AG04450 (cell line): ENCODE measurements at places on chromosomes 2 and 18. TPM values are rescaled to one million over a fixed set of nuclear protein-coding genes. Genes with fewer than 3 reads are reported as not detected.

- DNase-seq: no peak
Observed at GRCh38 chr18:35736696-35737095, 155.2 kb downstream of the GALNT1 start.

- no peak for DNase-seq
Observed at GRCh38 chr2:212894026-212894425, 257.4 kb downstream of the IKZF2 start.

GRCh38 chr18:56743115-56743514, 92.0 kb downstream of the WDR7 start:
- DNase-seq: no peak

- DNase-seq: no peak
Observed at GRCh38 chr2:32958821-32959220, 12.1 kb downstream of the LTBP1 start.

IGFBP5 gene
- polyA plus RNA-seq: 3,867 and 4,154 TPM in 2 replicates

DNA sequence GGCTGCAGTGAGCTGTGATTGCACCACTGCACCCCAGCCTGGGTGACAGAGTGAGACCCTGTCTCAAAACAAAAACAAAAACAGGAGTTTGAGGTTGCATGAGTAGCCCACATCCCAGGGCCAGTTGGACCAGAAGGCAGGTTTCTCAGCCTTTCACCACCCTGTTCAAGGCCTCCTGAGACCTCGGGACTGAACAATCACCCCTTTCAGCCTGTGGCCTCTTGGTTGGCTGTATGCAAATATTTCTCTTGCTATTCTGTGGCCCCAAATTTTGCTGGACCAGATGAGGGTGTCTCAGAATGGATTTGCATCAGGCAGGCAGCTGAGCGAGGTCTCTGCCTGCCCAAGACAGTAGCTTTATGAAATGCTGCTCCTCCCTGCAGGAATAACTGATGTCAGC, 56.9 kb downstream of the DPYSL5 start:
- no peak for DNase-seq

DNA sequence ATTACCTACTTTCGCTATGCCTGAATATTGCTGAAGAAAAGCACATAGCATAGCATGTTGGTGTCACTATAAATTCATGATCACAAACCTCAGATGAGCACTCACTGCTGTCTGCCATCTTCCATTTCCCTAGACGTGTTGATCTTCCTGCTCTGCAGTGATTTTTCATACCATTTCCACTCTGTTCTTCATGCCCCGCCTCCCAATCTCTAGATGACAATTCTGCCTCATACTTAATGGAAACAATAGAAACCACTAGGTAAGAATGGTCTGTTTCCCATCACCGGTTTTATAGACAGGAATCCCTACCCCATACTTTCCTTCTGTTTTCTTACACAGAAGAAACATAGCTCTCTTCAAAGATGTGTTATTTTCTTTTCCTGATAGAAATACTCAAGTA, 63.8 kb downstream of the PIK3C3 start:
- no peak for DNase-seq

DNA sequence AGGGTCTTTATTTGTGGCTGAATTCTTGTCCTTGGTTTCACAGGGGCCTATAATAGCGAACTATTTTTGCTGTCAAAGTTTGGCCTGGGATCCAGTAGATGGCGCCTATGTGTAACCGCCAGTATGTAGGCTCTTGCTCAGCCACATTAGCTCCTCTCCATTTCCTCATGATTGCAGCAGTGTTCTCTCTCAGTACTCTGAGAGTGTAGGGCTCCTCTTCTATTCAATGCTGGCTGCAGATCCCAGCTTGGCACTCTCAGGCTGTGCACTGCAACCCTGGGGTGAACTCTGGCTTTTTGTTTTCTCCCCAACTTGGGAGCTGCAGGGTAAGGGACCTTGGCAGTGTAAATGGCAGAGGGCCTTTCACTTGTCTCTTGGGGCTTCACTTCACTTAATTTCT, 344.6 kb upstream of the CHAC2 start:
- no peak for DNase-seq

DNA sequence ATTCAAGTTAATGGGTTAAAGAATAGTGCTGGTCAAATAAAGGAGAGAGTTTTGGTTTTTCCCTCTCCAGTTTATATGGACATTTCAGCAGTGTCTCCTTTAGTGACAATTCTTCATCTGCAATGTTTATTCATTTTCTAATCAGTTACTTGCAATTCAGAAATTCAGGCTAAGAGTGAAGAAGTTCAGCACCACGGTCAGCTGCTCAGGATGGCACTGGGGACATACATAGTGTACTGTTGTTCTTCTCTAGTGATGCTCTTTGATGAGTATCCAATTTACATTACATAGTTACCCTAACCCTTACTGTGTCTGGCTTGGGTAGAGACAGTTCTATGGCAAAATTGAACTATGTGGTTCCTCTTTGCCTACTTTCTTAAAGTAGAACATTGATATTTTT, 412.7 kb downstream of the CNTNAP5 start:
- no peak for DNase-seq

GRCh38 chr2:12764075-12764730, 47.5 kb downstream of the TRIB2 start:
- no peak for DNase-seq

DNA sequence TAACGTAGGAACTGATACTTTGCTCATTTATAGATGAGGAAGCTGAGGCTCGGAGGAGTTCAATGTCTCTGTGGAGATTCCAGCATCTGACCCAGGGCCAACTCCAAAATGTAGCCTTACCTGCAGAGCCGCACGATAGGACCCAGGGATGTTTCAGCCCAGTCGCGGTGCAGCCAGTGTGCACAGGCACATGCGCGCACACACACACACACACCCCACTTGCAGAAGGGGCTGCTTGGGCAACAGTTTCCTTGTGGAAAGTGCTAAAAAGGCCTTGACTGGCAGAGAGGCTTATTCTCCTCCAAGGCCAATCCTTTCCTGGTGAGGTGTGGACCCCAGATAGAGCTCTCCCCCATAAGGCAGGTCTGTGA, 101.7 kb downstream of the ZFP36L2 start:
- DNase-seq: no peak

- no peak for DNase-seq
Observed at GRCh38 chr2:104856973-104857261, 3.0 kb downstream of the POU3F3 start.

DNA sequence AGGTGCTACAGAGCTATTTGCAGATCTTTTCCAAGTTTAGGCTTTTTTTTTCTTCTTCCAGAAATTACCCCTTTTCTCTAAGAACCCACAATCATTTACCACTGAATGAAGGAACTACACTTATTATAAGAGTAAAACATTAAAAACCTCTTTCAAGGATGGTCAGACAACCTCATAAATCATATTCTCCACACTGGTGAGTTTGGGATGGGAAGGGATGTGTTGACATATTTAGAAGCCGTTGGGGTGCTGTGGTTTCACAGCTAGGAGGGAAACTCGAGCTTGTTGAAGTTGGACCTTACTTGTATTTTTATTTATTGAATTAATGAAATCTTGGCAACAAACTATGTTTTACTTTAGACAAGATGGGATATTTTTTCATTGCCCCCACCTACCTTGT, 289.4 kb upstream of the MEIS1 start:
- DNase-seq: no peak

DNA sequence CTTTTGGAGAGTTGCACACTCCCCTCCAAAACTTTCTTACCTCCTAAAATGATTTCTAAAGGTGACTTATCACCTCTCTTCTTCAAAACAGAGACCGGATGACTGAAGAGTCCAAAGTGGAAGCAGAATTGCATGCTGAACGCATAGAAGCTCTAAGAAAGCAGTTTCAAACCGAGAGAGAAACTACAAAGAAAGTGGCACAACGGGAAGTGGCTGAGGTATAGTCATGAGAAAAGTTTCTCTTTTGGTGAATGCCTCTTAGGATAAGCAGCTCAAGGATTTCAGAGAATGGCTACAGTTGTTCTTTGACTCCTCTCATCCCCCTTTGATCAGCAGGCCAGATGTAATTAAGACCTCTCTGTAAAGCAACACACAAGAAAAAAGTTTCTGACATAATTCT, 73.6 kb downstream of the GTF3C3 start:
- no peak for DNase-seq

PRKAG3 gene
- not detected in 2 replicates for polyA plus RNA-seq

DNA sequence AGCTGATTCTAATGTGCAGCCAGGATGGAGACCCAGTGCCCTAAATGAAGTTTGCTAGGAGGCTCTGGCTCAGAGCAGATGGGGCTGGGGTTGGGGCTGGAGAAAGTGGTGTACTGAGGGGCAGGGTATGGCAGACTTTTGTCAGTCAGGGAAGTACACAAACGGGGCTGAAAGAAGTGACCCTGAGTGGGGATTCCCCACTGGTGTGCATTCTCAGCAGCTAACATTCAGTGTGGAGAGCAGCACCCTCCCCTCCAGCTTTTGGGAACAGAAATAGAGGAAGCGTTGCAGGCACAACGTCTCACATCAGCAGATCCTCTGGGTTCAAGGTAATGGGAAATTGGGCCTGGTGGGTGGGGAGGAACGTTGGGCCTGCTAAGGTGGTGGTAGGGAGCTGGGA, 89.1 kb upstream of the GCFC2 start:
- no peak for DNase-seq

DSG3 gene
- not detected in 2 replicates for polyA plus RNA-seq

GRCh38 chr2:187055463-187055862, 206.5 kb upstream of the ZSWIM2 start:
- no peak for DNase-seq

DNA sequence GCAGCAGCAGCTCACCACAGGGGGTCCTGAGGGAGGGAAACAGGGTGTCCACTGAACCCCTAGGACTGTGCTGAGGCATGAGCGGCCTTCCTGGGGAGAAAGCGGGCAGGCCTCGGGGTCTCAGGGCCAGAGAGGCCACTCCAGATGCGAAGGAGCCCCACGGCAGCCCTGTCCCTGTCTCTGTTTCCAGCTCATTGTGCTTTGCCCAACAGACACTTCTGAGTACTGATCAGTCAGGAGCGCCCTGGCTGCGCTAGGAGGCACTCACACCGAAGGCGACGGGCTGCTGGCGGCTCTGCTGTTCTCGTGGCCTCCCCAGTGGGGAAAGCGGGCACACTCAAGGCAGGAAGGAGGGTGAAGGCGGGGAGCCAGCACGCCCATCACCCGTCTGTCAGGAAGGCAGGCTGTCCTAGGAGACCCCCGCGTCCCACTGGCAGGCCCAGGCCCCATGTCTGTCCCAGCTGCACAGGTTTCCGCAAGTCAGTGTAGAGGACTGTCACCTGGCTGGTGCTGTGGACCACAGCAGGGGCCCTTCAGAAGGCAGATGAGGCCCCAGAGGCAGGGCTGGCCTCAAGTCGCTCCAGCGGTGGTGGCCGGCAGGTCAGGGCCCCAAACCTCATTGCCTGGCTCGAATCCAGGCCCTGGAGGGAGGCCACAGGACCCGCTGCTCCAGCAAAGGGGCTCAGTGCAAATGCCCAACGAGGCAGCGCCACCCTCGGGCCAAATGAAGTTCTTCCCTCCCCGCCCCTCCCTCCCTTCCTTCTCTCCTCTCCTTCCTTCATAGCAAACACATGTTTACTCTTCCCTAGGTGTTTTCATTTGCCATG, 6.8 kb downstream of the ESPNL start:
- DNase-seq: no peak

COL4A3 gene
- polyA plus RNA-seq: 0.07 TPM in 1 of 2 replicates, not detected in the other

MPP4 gene
- 8.6 and 9.1 TPM in 2 replicates for polyA plus RNA-seq

- no peak for DNase-seq
Observed at GRCh38 chr2:126644630-126645191, 11.2 kb upstream of the GYPC start.

GRCh38 chr2:33786881-33787280, 187.8 kb upstream of the FAM98A start:
- DNase-seq: no peak

GALNT14 gene
- 0.07 TPM in 1 of 2 replicates, not detected in the other for polyA plus RNA-seq

ACMSD gene
- not detected in 2 replicates for polyA plus RNA-seq

- no peak for DNase-seq
Observed at GRCh38 chr18:74422541-74422940, 34.6 kb downstream of the DIPK1C start.

DNA sequence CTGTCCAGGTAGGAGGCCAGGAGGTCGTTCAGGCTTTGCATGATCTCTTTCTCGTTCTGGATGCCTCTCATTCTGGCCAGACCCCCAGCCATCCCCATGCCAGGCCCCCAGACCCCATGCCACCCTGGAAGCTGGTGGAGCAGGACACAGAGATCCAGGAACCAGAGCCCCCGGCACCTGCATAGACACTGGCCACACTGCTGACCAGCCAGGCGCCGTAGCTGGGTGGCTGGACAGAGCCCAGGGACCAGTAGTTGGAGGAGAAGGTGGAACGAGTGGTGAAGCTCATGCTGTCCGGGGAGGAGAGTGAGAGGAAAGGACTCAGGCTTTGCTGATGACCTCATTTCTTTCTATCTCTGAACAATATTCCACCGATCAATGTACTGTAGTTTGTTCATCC, 35.5 kb downstream of the SLC4A5 start:
- no peak for DNase-seq

- DNase-seq: no peak
Observed at GRCh38 chr2:165778187-165778556, 15.9 kb downstream of the GALNT3 start.

PDCL3 gene
- 17.0 and 19.2 TPM in 2 replicates for polyA plus RNA-seq

DNA sequence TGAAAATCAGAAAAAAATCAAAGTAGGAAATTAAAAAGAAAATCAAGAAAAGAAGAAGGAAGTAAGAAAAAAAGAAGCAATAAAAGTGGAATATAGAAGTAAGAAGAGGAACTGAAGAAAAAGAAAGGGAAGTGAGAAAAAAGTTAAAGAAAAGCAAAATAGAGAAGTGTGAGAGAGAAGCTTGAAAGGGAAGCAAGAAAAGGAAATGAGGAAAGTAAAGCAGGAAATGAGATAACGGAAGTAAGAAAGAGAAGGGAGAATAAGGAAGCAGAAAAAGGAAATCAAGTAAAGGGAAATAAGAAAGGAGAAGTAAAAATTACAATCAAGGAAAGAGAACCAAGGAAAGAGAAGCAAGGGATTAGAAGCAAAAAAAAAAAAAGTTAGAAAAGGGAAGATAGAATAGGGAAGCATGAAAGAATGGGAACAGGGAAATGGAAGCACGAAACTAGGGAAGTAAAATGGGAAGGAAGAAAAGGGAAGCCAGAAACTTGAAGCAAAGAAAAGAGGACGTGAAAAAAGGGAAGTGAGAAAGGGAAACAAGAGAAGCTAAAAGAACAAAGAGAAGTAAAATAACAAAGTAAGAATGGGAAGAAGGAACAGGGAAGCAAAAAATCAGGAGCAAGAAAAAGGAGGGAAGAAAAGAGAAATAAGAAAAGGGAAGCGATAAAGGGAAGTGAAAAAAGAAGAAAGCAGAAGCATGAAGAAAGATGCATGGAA, 243.3 kb upstream of the NCKAP5 start:
- no peak for DNase-seq

DNA sequence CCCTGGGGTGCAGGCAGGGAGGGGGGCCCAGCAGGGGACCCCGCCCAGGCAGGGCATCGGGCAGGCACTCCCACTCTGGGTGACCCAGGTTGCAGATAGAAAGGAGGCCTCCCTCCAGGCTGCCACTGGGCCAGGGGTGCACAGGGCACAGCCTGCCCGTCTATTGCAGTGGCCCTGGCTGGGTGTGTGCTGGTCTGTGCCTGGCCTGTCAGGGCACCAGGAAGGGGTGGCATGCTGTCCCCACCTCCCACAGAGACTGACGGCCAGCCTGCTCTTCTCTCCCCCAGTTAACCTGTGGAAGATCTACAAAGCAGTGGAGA, 12.9 kb downstream of the ARID5A start:
- DNase-seq: no peak
